ENCODE measurements at places on chromosomes 4 and X. TPM values are rescaled to one million over a fixed set of nuclear protein-coding genes. Genes with fewer than 3 reads are reported as not detected.

Gene IL1RAPL1
- polyA plus RNA-seq: not detected

GRCh38 chr4:39609454-39609931 is 29.2 kb downstream of the SMIM14 start:
- H3K27me3 ChIP-seq: no peaks in the 10 kb centered on the region
- H3K4me3 ChIP-seq: no peak overlapping the region
- H3K27ac ChIP-seq: peak overlapping the region; percentile 17

Gene FAM53A
- 0.76 TPM for polyA plus RNA-seq

Gene FAM47A
- polyA plus RNA-seq: not detected

- H3K36me3 ChIP-seq: no peaks in the 10 kb centered on the region
- no peak overlapping the region for H3K27ac ChIP-seq
- DNase-seq: no peak
- H3K4me3 ChIP-seq: peak overlapping the region; percentile 49
Measured at GRCh38 chrX:120309873-120310705, 1.2 kb downstream of the TMEM255A start.

GRCh38 chr4:159384632-159385031 is 281.8 kb downstream of the RAPGEF2 start:
- no peak for DNase-seq
- H3K4me3 ChIP-seq: no peak overlapping the region
- no peaks in the 10 kb centered on the region for H3K4me1 ChIP-seq
- no peaks in the 10 kb centered on the region for H3K36me3 ChIP-seq

- H3K27ac ChIP-seq: no peak overlapping the region
- no peaks in the 10 kb centered on the region for H3K36me3 ChIP-seq
- DNase-seq: peak; percentile 57
Measured at GRCh38 chr4:48490680-48491513, 845 bp downstream of the ZAR1 start.

Gene ESX1
- polyA plus RNA-seq: not detected

- no peaks in the 10 kb centered on the region for H3K36me3 ChIP-seq
- peak overlapping the region; percentile 23 for H3K27ac ChIP-seq
- H3K4me1 ChIP-seq: peaks cover 67% of the 10 kb centered on the region
- peaks cover 5% of the 10 kb centered on the region for H3K27me3 ChIP-seq
- no peak for DNase-seq
Measured at GRCh38 chrX:30654989-30655607, 1.9 kb downstream of the GK start.

- no peaks in the 10 kb centered on the region for H3K4me1 ChIP-seq
- H3K27ac ChIP-seq: no peak overlapping the region
- no peaks in the 10 kb centered on the region for H3K27me3 ChIP-seq
- H3K4me3 ChIP-seq: no peak overlapping the region
- DNase-seq: no peak
Measured at GRCh38 chr4:126071346-126072333, 756.9 kb downstream of the FAT4 start.

DNA sequence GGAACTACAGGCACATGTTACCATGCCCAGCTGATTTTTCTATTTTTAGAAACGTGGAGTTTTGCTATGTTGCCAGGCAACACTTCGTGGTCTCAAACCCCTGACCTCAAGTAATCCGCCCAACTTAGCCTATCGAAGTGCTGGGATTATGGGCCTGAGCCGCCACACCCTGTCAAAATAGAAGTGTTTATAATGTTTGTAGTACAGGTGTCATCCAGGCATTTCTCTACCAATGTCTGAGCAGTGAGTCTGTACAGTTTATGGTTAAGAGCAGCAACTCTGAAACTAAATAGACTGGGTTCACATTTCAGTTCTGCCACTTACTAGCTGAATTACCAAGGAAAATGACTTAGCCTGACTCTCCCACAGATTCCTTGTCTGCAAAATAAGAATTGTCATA is 460.4 kb upstream of the GALNT7 start:
- H3K27ac ChIP-seq: no peak overlapping the region
- no peaks in the 10 kb centered on the region for H3K4me1 ChIP-seq
- no peak overlapping the region for H3K4me3 ChIP-seq
- H3K36me3 ChIP-seq: no peaks in the 10 kb centered on the region
- H3K27me3 ChIP-seq: no peaks in the 10 kb centered on the region

DNA sequence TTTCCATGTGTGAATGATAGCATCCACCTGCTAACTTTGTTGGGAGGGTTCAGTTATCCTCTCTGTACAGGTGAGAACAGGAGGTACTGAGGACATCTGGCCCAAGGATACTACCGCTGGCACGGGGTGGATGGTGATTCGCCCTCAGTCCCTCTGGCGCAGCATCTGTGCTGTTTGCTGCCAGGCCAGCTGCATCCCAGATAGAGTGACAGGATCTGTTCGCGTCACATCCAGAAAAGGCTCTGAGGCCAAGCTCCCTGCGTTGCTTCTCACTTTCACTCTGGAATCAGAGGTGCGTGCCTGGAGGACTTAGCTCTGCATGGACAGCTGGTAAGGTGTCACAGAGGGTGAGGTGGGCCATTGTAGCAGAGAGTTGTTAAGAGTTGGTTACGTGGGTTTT is 95.4 kb downstream of the TBL1X start:
- no peak for DNase-seq
- H3K27ac ChIP-seq: no peak overlapping the region
- H3K36me3 ChIP-seq: no peaks in the 10 kb centered on the region
- H3K27me3 ChIP-seq: no peaks in the 10 kb centered on the region
- H3K4me1 ChIP-seq: peaks cover 6% of the 10 kb centered on the region

Gene HSD17B13
- polyA plus RNA-seq: 0.08 TPM

Gene POU4F2
- polyA plus RNA-seq: not detected

DNA sequence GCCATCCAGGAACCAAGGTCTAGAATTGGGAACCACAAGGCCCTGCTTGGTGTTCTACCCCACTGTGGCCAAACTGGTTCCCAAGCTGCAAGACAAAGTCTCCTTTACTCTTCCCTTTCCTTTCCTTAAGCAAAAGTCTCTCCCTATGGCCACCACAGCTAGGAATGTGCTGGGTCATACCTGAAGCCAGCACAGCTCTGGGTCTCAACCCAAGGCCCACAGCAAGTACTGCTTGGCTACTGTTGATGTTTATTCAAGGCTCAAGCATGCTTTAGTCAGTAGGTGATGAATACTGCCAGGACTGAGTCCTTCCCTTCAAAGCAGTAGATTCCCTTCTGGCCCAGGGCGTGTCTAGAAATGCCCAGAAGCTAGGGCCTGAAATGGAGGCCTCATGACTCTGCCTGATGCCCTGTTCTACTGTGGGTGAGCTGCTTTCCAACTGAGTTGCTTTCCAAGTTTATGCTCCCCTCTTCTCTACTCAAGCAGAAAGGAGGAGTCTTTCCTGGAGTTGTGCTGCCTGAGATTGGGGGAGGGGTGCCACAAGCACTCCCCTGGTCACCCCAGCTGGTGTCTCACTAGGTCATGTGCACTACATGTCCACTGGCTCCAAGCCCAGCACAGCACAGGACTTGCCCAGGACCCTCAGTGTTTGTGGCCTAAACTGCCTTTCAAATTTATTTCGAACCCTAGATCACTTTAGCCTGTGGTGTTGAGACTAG is 44.9 kb downstream of the STAP1 start:
- DNase-seq: no peak
- H3K27ac ChIP-seq: no peak overlapping the region
- H3K4me3 ChIP-seq: no peak overlapping the region
- H3K36me3 ChIP-seq: no peaks in the 10 kb centered on the region
- H3K4me1 ChIP-seq: no peaks in the 10 kb centered on the region
- no peaks in the 10 kb centered on the region for H3K27me3 ChIP-seq

DNA sequence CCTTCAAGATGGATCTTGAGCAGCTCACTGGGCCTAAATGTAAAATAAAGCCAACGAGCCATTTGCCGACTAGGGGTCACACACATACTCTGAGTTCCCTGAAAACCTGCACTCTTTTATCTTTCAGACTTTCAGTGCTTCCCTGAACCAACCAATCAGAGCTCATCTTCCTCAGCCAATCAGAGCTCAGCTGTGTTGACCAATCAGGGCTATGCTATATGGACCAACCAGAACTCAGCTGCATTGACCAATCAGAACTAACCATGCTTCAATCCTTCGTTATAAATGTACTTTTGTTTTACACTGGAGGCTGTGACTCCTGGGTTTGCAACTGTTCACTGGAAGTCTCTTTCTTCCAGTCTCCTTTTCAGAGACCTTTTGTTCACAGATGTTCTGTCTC is 19.3 kb downstream of the SLC25A53 start:
- no peak overlapping the region for H3K27ac ChIP-seq
- H3K4me3 ChIP-seq: no peak overlapping the region
- no peaks in the 10 kb centered on the region for H3K27me3 ChIP-seq
- no peak for DNase-seq

DNA sequence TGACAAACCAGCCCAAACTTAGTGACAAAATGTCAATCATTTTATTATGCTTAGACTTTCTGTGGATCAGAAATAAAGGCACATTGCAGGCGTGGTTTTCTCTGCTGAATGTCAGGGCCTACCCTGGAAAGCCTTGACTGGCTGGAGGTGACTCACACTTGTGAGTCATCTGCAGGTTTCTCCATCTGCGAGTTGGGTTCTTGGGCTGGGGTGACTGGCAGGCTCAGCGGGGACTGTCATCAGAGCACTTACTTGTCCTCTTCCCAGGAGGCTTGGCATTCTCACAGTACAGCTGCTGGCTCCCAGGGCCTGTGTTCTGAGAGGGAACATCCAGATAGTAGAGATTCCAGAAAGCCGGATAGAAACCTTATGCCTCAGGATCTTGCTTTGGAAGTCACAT is 153.8 kb upstream of the AGA start:
- no peaks in the 10 kb centered on the region for H3K36me3 ChIP-seq
- no peaks in the 10 kb centered on the region for H3K27me3 ChIP-seq
- H3K4me3 ChIP-seq: no peak overlapping the region
- H3K4me1 ChIP-seq: no peaks in the 10 kb centered on the region

DNA sequence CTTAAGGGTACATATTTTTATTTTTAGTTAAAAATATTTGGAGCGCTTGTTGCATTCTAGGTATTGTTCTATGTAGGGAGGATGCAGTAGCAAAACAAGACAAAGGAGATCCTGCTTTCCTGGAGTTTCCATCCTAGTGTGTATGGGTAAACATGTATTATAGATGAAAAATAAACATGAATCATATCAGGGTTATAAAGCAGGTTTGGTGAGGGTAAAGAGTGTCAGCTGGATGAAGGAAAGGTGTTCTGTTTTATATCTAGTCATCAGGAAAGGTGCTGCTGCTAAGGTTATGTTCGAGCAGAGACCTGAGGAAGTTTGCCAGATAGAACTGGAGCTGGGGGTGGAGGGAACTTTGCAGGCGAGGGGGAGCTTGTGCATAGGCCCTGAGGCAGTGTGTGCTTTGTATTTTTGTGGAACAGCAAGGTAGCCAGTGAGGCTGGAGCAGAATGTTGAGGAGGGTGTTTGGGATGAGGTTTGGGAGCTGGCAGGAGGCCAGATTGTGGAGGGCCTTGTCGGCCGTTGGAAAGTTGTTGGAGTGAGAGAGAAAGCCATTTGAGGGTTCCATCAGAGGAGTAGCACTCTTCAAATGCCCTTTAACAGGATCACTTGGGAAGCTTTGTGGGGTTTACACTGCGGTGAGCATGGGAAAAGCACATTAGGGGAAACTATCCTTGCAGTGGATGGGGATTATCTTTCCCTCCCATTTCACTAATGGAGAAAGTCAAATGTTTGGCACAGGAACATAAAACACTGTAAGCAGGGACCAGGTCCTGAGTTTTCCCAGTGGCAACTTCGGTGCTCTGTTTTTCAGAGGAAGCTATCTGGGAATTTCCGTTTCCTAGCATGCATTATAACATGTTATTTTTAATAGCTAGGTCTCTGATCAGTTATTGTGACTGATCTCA is 35.9 kb downstream of the AFF1 start:
- no peaks in the 10 kb centered on the region for H3K27me3 ChIP-seq
- DNase-seq: no peak
- H3K27ac ChIP-seq: no peak overlapping the region

GRCh38 chr4:137647375-137647774 is 115.1 kb upstream of the PCDH18 start:
- H3K27me3 ChIP-seq: no peaks in the 10 kb centered on the region
- no peaks in the 10 kb centered on the region for H3K4me1 ChIP-seq
- H3K4me3 ChIP-seq: no peak overlapping the region
- no peak for DNase-seq
- no peak overlapping the region for H3K27ac ChIP-seq

DNA sequence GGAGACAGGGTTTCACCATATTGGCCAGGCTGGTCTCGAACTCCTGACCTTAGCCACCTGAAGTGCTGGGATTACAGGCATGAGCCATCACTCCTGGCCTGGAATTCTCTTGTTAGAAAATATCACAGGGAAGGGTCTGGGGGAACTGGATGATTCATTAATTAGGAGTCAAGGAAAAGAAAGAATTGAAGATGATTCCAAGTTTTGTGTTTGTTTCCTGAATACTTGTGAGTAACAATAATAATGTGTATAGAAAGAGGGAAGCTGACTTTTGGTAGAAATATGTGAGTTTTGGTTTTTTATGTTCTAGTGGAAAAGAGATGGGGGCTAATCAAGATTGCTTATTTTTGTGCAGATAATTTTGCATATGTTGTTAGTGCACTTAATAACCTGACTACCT is 77.3 kb upstream of the CLNK start:
- no peak overlapping the region for H3K27ac ChIP-seq
- no peaks in the 10 kb centered on the region for H3K4me1 ChIP-seq
- DNase-seq: no peak
- H3K27me3 ChIP-seq: no peaks in the 10 kb centered on the region

- peaks cover 29% of the 10 kb centered on the region for H3K4me1 ChIP-seq
- peaks cover 18% of the 10 kb centered on the region for H3K27me3 ChIP-seq
- DNase-seq: no peak
- H3K36me3 ChIP-seq: no peaks in the 10 kb centered on the region
Measured at GRCh38 chr4:159101988-159102621, 774 bp upstream of the RAPGEF2 start.

DNA sequence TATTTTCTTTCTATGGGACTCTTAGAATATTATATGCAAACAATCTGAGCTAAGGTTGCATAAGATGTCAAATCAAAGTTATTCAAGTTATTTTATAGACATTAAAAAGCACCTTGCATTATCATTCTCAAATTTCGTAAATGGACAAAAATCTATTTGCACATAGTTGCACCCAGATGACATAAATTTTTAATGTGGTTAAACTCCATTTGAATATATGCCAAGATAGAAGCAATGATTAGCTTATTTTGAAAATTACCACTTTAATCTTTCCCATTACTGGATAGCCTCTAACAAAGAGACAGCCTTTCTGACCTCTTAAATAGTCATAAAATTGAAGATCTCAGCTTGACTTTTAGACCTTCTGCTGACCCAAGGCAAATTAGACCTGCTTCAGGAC is 386.8 kb downstream of the RAPGEF2 start:
- DNase-seq: no peak
- no peaks in the 10 kb centered on the region for H3K36me3 ChIP-seq
- no peak overlapping the region for H3K4me3 ChIP-seq
- H3K27ac ChIP-seq: no peak overlapping the region
- peaks cover 3% of the 10 kb centered on the region for H3K27me3 ChIP-seq
- H3K4me1 ChIP-seq: no peaks in the 10 kb centered on the region

- no peak overlapping the region for H3K27ac ChIP-seq
- no peak overlapping the region for H3K4me3 ChIP-seq
- no peaks in the 10 kb centered on the region for H3K4me1 ChIP-seq
- DNase-seq: no peak
Measured at GRCh38 chr4:154009191-154009590, 220.3 kb upstream of the SFRP2 start.

Gene CSN1S1
- polyA plus RNA-seq: not detected

- no peaks in the 10 kb centered on the region for H3K27me3 ChIP-seq
- H3K36me3 ChIP-seq: peaks cover 77% of the 10 kb centered on the region
- H3K27ac ChIP-seq: peak overlapping the region; percentile 5
- H3K4me3 ChIP-seq: no peak overlapping the region
Measured at GRCh38 chrX:154695911-154696675, 42.7 kb upstream of the CTAG2 start.

GRCh38 chr4:11489453-11490083 is 60.9 kb upstream of the HS3ST1 start:
- H3K4me1 ChIP-seq: peaks cover 39% of the 10 kb centered on the region
- peak overlapping the region; percentile 95 for H3K27ac ChIP-seq
- no peaks in the 10 kb centered on the region for H3K36me3 ChIP-seq
- no peaks in the 10 kb centered on the region for H3K27me3 ChIP-seq
- no peak overlapping the region for H3K4me3 ChIP-seq
- peak; percentile 87 for DNase-seq

Measured in CD14-positive monocyte (primary cell).